ENCODE measurements at places on chromosomes 1 and 21.

DNA sequence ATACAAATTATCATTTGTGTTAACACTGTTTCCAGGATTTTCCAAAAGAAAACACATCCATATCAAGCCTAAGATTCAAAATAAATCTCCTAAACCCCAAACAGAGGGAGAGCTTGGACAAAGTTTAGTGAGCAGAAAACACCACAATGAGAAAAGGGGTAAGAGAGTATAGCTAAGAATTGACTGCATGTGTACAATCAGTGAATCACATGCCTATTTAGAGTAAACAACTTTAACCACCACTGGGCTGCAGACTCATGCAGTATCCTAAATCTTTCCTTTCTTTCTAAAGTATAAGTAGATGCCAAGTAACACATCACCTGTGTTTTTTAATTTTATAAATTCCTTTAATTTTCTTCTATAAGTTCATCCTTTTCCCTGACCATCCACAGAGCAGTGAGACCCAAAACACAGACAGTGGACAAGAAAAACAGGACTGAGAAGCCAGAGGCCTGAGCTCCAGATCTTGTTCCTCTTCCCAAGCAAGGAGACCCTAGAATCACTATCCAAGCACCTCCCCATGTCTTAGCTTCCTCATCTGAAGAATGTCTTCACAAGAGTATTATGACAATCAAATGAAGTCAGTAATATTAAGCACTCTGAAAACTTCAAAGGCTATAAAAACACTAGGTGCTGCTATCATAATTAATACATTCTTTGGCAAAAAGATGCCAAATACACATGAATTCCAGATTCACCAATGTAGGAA, 93.1 kb downstream of the VAV3 start:
- DNase-seq = no peak

- DNase-seq = no peak
Measured at GRCh38 chr1:160455153-160455517, 54.8 kb downstream of the VANGL2 start.

DNA sequence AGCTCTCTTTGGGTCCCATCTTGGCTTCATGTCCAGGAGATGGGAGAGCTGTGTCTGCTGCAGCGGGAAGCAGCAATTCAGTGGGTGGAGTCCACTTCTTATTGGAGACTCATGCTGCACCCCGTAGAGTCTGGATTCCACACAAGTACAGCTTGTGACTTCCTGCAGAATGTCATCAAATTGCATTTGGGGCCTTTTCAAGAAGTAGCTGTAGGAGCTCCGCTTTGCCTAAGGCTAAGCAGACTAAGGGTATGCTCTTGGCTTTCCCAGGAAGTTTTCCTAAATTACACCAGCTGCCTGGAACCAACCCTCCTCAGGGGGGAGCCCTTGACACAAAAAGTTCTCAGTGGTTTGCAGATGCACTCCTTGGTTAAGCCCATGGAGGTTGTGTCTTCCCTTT, 5.7 kb upstream of the MOB3C start:
- DNase-seq = no peak

DNA sequence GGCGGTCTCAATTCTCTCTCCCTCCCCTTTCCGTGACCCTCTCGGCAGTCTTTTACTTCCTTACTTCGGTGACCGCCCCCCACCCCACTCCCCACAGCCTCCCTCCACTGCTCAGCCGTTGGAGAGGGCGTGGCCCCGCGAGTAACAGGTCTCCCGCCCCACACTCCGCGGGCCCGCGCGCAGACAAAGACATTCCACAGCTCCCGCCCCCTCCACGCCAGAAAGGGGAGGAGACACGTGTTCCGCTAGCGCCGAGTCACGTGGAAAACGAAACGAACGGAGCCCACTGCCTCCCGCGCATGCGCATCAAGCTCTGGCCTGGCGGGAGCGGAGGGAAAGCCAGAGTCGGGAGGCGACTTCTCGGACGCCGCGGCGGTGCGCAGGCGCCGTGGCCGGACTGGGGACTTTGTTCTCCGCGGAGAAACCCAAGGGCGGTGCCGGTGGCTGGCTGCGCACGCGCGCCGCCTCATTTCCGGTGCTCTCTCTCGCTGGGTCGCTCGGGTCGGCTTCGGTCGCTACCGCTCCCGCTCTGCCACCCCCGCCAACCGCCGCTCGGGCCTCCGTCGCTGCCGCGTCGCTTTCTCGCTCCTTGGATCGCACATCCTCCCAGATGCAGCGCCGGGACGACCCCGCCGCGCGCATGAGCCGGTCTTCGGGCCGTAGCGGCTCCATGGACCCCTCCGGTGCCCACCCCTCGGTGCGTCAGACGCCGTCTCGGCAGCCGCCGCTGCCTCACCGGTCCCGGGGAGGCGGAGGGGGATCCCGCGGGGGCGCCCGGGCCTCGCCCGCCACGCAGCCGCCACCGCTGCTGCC, at the start of gene KHDRBS1:
Gene KHDRBS1 (plus strand): TSS at position 483 of the 813 bp plus-strand sequence. CDS start 128 bp downstream, at position 611.
- peak; percentile 96 for DNase-seq

- DNase-seq = no peak
Measured at GRCh38 chr1:198633675-198634121, 5.1 kb upstream of the PTPRC start.

GRCh38 chr1:240610636-240611035, 1.3 kb downstream of the GREM2 start:
- DNase-seq = no peak

DNA sequence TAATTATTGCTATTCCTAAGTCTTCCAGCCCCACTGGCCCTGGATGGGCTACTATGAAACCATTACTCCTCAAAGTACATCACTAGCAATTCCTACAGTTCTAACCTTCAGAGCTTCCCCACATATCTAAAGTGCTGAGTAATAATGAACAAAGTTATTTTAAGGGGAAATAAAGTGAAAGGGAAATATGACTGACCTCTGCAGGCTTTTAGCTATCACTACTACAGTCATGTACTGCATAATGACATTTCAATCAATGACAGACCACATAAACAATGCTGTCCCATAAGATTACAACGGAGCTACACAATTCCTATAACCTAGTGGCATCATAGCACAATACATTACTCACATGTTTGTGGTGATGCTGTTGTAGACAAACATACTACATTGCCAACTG, 32.5 kb upstream of the ASPM start:
- DNase-seq = no peak

DNA sequence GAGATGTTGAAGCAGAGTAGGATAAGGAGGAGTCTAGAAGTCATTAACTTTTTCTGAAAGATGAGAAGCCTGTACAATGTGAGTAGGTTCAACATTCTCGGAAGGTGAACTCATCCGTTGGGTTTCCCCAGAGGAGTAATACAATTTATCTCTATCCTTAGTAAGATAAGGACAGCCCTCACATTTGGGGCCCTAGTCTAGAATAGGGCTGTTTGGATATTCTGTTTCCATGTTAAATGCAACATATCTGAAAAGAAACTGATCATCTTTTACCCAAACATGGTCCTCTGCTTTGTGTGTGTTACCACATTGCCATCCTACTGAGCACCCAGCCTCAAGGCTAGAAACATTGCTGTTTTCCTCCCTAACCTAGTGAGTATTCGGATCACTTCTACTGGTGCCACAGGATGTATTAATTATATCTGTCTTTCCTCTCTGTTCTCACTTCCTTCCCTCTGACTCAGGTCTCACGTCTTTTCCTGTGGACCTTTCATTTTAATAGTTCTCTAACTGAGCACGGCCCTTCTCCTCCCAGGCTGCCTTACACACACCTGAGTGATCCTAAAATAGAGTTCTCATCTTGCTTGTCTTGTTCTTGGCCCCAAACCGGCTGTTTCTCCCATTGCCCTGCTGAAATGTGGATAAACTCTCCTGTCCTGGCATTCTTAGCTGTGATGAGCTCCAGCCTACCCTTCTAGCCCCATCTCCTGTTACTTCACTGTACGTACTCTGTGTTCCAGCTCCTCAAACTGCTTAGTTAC, 91.7 kb downstream of the CDC14A start:
- DNase-seq = no peak

DNA sequence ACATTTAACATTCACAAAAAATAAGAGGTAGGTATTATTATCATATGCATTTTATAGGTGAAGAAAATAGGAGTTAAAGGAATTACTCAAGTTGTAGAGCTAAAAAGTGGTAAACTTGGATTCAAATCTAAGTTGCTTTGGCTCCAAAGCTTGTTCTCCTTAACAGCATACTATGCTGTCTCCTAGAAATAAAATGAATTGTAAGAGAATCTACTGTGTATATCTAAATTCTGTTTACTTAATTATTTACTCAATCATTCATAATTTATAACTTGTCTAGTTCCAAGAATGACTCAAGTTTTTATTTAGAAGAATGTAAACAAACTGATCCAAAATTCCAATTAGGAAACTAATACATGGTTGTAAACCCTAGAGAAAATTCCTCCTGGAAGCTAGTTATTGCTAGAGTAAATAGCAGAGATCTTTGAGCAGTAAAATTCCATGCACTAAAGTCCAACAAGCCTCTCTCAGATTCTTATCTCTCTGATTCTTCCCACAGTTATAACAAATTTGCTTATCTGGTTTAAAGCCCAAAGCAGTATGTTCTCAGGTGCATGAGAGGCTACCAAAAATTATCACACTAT, 132.5 kb upstream of the DPT start:
- DNase-seq = no peak

DNA sequence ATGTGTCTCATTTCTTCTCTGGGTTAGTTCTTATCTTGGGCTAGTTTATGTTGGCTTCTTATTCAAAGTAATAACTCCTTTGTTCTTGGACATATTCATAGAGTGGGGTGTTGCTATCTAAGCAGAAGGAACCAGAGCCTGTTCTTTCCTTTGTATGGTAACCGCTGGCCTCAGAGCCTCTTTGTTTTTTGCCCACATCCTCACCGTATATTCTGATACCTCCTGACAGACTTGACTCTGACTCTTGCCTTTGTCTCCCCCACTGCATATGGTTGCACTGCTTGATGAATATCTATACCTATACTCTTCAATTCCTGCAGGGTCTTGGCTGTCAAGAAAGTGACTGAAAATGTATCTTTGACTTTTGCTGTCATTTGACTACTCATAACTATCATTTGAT, 10.2 kb downstream of the FLG2 start:
- no peak for DNase-seq

- no peak for DNase-seq
Measured at GRCh38 chr21:37036177-37036576, 29.7 kb downstream of the RIPPLY3 start.

DNA sequence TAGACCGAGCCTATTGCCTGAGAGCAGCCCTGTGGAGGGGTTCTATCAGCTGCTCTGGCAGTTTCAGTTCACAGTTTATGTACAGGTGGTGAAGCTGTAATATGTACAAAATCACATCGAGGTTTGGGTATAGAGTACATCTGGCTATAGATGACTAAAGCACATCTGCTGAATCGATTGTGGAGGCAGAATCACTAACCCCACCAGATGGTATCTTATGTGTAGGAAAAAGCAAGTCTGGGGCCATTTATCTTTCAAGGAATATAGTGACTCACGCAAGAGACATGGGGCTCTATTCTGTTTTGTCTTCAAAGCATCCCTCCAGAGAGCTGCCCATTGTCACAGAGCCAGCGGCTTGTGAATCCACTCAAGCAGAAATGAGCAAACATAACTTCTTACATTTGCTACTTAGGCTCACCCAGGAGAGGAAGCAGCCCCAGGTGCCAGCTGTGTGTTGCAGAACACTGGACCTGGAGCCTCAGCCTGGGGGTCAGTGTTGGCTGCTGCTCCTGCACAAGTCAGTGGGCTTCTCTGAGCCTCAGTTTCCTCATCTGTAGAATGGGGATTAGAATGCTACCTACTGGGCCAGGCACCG, 21.3 kb downstream of the MIIP start:
- DNase-seq = no peak

GRCh38 chr1:169509354-169509753, 23.6 kb upstream of the SLC19A2 start:
- no peak for DNase-seq

GRCh38 chr1:39431927-39432326, 59.5 kb upstream of the BMP8A start:
- DNase-seq = no peak

GRCh38 chr1:150161747-150162581, 12.2 kb downstream of the PLEKHO1 start:
- DNase-seq = no peak

DNA sequence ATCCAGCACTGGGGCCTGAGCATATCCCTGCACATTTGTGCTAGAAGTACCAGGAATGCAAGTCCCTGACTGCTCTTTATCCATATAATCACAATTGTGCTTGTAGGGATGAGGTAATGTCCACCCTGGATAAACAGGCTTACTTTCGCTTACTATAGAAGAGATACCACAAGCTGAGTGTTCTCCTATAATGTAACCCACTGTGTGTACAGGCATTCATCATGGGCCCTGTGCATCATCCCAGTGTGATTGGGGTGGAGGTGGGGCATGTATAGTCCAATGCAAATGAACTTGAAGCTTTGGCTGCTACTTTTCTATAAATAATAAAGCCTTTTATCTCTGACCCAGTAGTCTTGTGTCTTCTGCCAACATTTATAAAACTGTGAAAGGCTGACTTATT, 69.3 kb downstream of the MAN1A2 start:
- no peak for DNase-seq

DNA sequence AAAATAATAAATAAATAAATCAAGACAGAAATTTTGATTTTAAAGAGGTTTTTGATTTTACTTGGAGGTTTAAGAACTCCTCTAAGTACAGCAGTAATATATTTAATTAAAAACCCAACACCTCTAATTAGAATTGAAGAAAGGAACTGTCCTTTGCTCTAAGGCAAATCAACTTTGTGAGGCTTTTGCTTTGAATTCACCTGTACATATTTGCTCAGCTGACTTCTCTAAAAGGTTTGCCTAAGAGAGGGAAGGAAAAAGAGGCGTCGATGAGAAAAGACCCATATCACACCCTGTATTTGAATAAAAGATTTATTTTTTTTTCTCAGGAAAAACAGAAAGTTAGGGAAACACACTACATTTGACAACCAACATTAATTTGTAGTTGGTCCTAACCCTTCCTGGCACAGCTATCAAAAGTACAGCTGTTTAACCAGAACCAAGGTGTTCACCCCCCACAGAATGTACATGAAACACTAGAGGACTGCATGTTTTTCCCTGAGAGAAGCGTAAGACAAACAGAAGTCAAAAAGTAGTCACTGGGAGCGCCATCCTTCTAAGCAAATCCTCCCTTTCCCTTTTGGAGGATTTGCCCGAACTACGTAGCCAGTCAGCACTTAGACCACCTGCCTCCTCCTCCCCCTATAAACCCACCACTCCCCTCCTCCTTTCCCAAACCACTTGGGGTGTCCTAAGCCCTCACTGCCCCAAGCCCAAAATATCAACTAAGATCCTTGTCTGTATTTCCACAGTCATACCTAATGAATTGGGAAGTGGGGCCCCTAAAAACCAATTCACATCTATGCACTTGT, 4.9 kb downstream of the MCL1 start:
- DNase-seq = no peak

GRCh38 chr1:199122532-199123311, 483.9 kb downstream of the PTPRC start:
- no peak for DNase-seq

DNA sequence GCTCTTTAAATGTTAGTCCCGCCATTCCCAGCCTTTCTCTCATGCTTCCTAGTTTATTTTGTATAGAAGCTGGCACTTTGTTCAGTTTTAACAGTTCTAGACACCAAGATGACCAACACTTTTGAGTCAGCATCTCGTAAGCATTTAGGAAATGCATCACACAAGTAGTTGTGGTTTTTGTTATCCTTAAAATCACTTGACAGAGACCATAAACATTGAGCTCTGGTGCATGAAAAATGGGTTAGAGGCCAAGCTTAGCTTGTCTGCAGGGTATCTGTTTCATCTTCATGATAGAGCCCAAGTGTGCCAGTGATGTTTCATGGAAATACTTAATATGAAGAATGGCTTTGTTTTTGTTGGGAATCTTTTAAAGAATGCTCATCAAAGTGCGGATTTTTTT, 159.7 kb downstream of the DISP1 start:
- DNase-seq = no peak

GRCh38 chr1:200699871-200700270, 30.2 kb upstream of the DDX59 start:
- no peak for DNase-seq
